ENCODE measurements at places on chromosomes 2 and 18. TPM values are rescaled to one million over a fixed set of nuclear protein-coding genes. Genes with fewer than 3 reads are reported as not detected.

ESPNL gene
- total RNA-seq, result not detected

SLC40A1 gene
- 1.4 TPM for total RNA-seq

MARCHF4 gene
- not detected for total RNA-seq

LRP2 gene
- total RNA-seq, result under 0.01 TPM

MC4R gene
- not detected for total RNA-seq

IL37 gene
- not detected for total RNA-seq

KCNG2 gene
- not detected for total RNA-seq

TRAPPC8 gene
- total RNA-seq, result 32.5 TPM

SH3BP4 gene
- 32.8 TPM for total RNA-seq

GLB1L gene
- total RNA-seq, result 6.6 TPM

MZT2B gene
- 180 TPM for total RNA-seq

GALM gene
- 3.6 TPM for total RNA-seq

FMNL2 gene
- total RNA-seq, result 28.3 TPM

RSAD2 gene
- total RNA-seq, result 2.2 TPM

CXCR1 gene
- total RNA-seq, result not detected

SF3B1 gene
- 105 TPM for total RNA-seq

ITGA4 gene
- 3.1 TPM for total RNA-seq

FIGLA gene
- not detected for total RNA-seq

UGT1A4 gene
- total RNA-seq, result 1.3 TPM

TM4SF20 gene
- not detected for total RNA-seq

All from tracheal epithelial cell (primary cell).